ENCODE measurements at places on chromosomes 4 and X.

- peak; percentile 24 for DNase-seq
These were observed 220.2 kb upstream of the UGT8 start for GRCh38 chr4:114378305-114378903.

- DNase-seq, result no peak
These were observed 194.6 kb downstream of the MAML3 start for GRCh38 chr4:139959396-139959795.

DNA sequence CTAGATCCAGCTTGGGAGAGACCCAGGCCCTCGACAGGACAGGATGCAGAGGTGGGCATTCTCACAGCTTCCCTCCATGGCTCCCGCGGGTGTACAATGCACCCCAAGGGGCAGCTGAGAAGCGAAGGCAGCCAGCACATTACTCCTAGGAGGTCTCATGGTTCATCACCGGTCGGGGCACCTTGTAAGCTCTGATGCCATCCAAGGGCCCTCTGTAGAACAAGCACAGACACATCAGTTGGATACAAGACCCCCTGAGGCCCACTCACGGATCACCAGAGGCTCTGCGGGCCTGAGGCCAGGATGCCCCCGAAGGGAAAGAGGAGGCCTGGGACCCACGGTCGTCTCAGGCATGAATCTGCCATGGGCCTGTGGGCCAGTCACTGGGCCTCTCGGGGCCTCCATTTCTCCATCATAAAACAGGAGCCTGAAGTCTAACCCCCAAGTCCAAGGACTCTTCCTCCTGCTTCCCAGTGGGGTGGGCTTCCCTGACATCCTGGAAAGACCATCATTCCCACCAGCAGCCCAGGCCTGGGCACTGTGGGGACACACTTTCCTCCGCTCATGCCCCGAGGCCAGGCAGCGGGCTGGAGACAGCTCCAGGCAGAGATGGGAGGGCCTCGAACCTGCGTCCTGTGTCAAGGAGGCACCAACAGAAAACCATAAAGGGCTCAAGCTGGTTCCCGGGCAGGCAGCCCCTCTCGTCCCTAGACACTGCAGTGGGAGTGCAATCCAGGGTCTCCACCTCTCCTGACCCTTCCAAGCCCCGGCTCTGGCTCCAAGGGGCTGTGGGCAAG lies 20.1 kb downstream of the HMX1 start:
- DNase-seq, result no peak

GRCh38 chr4:171891038-171891437 lies 77.8 kb downstream of the GALNTL6 start:
- no peak for DNase-seq

- DNase-seq, result no peak
These were observed 21.9 kb downstream of the TRIML1 start for GRCh38 chr4:188161167-188161566.

DNA sequence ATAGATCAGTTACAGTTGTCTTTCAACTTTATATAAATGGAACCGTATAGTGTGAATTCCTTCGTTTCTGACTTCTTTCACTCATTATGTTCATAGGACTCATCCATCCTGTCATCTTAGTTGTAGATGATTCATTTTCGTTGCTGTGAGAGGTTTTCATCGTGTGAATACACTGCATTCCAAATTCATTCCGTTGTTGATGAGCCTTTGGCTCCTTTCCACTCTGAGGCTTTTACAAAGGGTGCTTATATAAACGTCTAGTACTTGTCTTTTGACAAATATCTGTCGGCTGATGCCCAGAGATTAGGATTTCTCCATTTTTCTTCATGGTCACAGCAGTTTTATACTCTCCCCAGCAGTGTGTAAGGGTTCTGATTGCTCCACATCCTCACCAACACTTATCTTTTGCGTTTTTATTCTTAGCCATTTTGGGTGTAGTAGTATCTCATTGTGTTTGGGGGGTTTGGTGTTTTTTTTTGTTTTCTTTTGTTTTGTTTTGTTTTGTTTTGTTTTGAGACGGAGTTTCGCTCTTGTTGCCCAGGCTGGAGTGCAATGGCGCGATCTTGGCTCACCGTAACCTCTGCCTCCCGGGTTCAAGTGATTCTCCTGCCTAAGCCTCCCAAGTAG lies 48.6 kb downstream of the LRP2BP start:
- peak; percentile 80 for DNase-seq

- DNase-seq, result no peak
These were observed 755.8 kb upstream of the LCORL start for GRCh38 chr4:18777190-18777930.

- no peak for DNase-seq
These were observed 132.3 kb upstream of the UGT8 start for GRCh38 chr4:114466299-114466698.

- no peak for DNase-seq
These were observed 96.1 kb upstream of the TFDP3 start for GRCh38 chrX:133314281-133314680.

DNA sequence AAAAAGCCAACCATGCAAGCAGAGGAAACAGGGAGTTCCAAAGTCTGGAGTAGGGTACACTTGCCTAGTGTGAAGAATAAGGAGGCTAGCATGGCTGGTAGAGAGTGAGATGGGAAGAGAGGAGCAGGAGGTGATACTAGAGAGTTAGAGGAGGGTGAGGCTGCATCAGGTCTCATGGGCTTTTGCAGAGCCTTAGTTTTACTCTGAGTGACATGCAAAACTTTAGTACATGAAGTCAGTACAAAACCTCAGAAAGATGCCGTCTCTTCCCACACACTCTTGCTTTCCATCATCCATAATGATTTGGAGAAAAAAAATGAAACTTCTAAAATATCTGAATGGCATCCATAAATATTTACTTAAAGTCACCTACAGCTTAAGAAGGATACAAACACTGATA lies 5.0 kb downstream of the OPRPN start:
- DNase-seq, result no peak

GRCh38 chrX:24081661-24082154 lies 27.0 kb downstream of the EIF2S3 start:
- peak; percentile 65 for DNase-seq

GRCh38 chrX:44914532-44915198 lies 41.7 kb downstream of the KDM6A start:
- DNase-seq, result peak; percentile 52

- no peak for DNase-seq
These were observed 198.0 kb downstream of the ARHGAP24 start for GRCh38 chr4:85672959-85673358.

- no peak for DNase-seq
These were observed 28.9 kb upstream of the WDR17 start for GRCh38 chr4:176036585-176037205.

- DNase-seq, result no peak
These were observed 7.8 kb downstream of the DOCK11 start for GRCh38 chrX:118503260-118504041.

DNA sequence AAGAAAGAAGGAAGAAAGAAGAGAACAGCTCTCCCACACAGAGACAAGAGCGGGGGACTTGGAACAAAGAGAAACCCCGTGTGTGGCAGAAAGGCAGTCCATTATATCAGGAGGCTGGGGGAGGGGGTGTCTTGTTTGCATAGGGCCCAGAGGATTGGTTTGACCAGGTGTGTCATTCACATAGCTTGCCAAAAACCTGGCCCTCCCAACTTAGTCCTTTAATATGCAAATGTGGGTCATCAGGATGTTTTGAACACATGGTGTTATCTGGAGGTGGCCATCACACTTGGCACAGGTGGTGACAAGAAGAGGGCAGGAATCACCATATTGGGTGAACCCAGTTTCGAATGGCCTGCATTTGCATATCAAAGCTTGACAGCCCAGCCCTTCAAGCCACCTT lies 111.7 kb downstream of the LINC00632 start:
- DNase-seq, result no peak

- no peak for DNase-seq
These were observed 33.1 kb downstream of the MAGEB10 start for GRCh38 chrX:27840881-27841280.

- no peak for DNase-seq
These were observed 924.0 kb upstream of the INTU start for GRCh38 chr4:126708716-126709115.

GRCh38 chr4:84722720-84723119 lies 139.8 kb downstream of the CDS1 start:
- no peak for DNase-seq

DNA sequence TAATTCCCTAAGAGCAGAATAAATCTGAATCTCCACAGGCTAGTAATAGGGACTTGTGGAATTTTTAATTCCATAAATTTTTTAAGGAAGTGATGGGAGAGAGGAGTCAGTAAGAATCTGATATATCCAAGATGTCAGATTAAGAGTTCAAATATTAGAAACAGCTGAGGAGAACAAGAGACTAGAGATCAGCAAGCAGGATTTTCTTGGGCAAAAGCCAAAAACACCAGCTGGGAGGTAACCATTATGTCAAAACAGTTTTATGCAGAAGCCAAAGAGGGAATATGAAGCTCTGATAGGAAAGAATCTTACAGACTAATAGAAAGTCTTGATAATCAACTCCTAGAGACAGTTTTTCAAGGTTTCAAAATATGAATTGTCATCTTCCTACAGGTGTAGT lies 72.2 kb upstream of the RBPJ start:
- DNase-seq, result peak; percentile 65

- no peak for DNase-seq
These were observed 41.9 kb upstream of the SLC4A4 start for GRCh38 chr4:71296945-71297344.

- DNase-seq, result no peak
These were observed 73.9 kb downstream of the LUZP4 start for GRCh38 chrX:115363372-115363771.

GRCh38 chrX:134161162-134161561 lies 75.8 kb upstream of the CCDC160 start:
- DNase-seq, result no peak

- DNase-seq, result no peak
These were observed 44.4 kb upstream of the PPARGC1A start for GRCh38 chr4:23934223-23934622.

DNA sequence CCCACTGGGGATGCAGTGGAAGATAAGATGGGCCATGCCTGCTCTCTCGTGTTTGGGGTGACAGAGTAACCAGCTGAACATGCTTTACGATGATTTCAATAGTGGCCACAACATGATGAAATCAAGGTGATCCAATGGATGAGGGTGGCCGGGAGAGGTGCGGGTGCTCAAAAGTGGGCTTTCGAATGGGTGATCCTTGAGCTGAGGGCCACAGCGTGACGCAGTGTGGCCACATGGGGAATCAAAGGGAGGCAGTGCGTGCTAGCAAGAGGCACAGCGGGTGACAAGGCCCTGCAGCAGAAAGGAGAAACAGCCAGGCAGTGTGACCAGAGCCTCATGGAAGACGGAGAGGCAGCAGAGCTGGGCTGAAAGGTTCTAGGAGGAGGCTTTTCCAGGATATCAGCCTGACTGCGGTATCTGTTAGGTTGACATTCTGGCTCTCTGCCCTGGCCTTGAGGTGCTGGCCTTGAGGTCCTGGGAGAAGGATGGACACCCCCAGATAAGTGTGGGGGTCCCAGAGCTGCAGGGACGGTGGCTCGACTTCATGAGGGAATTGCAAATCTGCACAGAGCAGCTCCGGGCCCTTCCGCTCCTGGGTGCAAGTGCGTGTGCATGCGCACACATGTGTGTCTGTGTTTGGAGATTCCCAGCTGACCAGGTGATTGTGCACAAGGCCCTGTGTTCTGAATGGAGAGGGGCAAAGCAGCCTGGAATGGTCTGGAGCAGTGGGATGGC lies 38.0 kb upstream of the GPR78 start:
- DNase-seq, result no peak

- no peak for DNase-seq
These were observed 351.9 kb downstream of the FAT4 start for GRCh38 chr4:125666635-125667034.

DNA sequence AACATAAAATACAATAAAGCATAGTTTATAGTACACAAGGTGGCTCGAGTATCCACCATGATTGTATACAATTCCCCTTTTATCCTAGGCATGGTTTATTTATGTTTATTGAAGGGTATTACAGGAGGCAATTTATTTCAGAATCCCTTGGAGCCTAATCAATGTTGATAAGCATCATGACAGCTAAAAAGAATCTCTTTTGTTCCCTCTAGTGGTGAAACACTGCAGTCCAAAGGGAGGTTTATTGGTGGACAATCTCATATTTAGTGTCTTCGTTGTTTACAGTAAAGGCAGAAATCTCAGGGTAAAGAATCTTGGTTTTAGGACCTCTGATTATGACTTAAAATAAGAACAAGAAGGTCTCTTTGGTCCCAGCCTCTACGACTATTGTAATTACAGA lies 1712.5 kb downstream of the C4orf33 start:
- DNase-seq, result peak; percentile 4

- DNase-seq, result no peak
These were observed 9.8 kb upstream of the ARX start for GRCh38 chrX:25025615-25026014.

DNA sequence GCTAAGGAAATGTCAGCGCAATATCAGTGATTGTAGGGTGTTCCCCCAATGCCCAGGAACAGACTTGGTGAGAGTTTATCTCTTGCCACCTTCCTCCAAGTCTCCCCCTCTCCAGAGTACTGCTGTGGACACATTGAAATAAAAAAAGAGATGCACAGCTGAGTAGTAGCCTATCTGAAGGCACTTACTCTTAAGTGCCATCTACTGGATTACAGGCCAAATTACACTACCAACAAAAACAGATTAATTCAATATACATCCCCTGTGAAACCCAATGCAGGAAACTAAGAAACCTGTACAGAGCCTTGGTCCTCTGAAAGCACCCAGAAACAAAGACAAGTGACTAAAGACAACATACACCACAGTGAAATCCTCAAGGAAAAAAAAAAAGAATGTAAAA lies 460.3 kb downstream of the ZIC3 start:
- no peak for DNase-seq

DNA sequence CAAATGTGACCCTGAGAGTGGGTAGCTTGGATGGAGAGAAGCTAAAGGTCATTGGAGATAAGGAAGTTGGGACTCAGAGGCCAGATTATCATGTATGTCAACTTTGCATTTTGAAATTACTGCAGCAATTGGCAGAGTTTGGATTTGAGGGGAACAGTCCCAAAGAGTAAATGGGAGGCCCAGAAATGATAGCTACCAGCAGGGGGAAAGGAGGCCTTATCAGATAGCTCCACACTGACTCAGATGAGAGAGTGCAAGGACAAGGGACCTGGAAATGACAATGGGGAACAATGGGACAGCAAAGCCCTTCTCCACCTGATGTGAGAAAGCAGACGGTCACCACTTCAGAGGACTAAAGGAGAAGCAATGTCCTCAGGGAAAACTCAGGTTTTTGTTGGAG lies 201.5 kb upstream of the JADE1 start:
- no peak for DNase-seq

GRCh38 chrX:15298201-15298600 lies 17.2 kb downstream of the ASB11 start:
- DNase-seq, result no peak

- peak; percentile 0 for DNase-seq
These were observed 55.5 kb upstream of the PAK3 start for GRCh38 chrX:111040377-111041017.

GRCh38 chr4:107853444-107854355 lies 29.0 kb downstream of the SGMS2 start:
- DNase-seq, result peak; percentile 73

- DNase-seq, result no peak
These were observed 5.1 kb downstream of the BLOC1S4 start for GRCh38 chr4:6721121-6721520.

Data from brain microvascular endothelial cell (primary cell).